Skeletal muscle cell (primary cell): ENCODE measurements at places on chromosomes 3 and 15.
A peak's percentile ranks its signal among the peaks of the same experiment; 100 is the strongest.

DNA sequence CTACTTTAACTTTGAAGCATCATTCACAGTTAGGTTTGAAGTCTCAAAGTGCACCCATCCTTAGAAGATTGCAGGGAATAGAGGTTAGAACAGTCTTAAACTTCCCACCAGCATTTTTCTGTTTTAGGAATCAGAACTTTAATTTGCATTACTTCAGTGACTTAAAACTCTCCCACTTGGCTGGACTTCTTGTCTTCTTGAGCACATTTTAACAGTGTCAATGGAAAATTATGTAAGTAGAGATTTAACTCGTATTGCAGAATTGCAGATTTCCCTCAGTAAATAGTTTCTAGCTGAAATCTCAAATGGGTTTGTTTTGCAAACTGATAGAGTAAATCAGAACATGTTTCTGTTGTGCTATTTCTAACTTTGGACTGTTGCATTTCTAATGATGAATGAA is 369.6 kb downstream of the OTOL1 start:
- no peak for DNase-seq

DNA sequence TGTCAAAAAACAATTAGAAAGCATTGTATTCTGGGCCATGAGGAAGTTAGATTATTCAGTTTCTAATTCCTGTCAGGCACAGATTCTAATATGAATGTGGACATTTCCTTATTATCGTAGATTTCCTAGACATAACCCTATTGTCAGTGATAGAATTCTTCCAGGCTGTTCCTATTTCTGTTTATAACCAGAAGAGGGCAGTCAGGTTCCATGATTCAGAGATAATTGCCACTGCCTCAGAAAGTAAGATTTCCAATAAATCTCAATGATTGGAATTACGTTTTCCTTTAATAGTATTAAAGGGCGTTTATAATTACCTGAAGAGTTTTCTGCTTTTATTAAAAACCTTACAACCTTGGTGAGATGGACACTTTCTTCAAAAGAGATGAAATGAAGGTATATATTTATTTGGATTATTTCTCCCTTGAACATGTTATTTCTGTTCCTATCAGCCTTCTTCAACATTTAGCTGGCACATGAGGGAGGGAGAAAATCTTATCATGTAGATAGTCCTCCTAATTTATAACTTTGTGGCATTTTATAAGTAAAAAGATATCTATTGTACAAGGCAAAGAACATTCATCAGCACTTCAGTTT is 439.2 kb downstream of the MCTP2 start:
- DNase-seq, result no peak

GRCh38 chr3:161682715-161683114 is 186.1 kb downstream of the OTOL1 start:
- no peak for DNase-seq

- DNase-seq, result no peak
Observed at GRCh38 chr3:25288413-25288812, 139.7 kb upstream of the RARB start.

DNA sequence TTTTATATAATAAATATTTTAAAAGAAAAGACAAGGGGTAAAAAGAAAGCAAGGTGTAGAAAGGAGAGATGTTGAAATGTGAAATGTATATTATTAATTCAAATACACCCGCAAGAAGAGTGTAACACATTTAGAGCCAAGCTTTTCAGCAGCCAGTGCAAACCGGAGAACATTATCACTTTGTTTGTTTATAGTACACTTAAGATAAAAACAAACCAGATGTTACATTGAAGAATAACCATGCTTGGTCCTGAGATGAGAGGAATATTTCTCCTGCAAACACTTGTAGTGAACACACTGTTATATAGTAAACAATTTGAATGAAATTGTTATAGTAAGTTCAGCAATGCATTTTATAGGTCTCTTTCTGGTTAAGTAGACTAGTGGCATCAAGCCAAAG is 1441.5 kb downstream of the OTOL1 start:
- DNase-seq, result no peak

- peak; percentile 6 for DNase-seq
Observed at GRCh38 chr15:25372298-25372697, 66.5 kb downstream of the UBE3A start.

DNA sequence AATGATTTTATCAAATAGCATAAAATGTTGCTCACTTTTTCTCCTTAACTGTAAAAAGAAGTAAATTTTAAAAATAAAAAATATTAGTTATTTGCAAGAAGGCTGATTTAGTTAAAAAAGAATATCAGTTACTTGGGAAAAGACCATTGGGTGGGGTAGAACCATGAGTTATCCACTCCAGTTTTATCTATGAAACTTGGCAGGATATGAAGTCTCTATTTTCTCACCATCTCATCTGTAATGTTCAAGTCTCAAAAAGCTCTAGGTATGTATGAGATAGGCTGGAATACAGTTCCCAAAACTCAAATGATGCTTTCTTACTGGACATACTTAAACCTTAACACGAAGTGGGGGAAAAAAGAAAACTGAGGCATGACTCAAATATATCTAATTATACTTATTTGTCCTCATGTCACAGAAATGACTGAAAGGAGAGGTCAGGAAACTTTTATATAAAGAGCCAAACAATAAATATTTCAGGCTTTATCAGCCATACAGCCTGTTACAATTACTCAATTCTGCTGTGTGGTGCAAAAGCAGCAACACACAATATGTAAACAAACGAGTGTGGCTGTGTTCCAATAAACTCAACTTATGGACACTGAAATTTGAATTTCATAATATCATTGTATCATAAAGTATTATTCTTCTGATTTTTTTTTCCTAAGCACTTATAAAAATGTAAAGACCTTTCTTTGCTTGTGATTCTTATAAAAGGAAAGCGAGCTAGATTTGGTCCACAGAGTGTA is 131.8 kb downstream of the TBL1XR1 start:
- no peak for DNase-seq

DNA sequence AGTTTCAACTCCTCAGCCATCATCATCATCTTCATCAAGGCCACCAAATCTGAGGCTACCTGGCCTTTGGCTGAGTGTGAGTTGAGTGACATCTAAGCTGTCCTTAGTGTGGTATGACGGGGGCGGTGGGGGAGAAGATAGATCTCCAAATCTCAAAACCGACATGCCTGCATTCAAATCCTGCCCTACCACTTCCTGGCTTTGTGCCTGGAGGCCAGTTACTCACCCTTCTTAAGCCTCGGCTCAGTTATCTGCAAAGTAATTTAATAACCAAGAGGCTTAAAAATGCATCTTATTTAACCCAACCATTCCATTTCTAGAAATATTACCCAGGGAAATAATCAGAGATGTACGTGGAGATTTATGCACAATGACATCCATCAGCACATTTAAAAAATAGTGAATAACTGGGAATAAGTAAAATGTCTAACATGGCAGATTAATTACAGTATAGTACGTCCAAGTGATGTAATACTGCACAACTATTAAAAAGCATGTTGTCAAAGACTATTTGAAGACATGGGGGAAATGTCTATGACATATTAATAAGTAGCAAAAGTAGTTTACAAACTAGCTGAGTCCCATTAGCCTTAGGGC is 167.4 kb downstream of the NTRK3 start:
- DNase-seq, result no peak

DNA sequence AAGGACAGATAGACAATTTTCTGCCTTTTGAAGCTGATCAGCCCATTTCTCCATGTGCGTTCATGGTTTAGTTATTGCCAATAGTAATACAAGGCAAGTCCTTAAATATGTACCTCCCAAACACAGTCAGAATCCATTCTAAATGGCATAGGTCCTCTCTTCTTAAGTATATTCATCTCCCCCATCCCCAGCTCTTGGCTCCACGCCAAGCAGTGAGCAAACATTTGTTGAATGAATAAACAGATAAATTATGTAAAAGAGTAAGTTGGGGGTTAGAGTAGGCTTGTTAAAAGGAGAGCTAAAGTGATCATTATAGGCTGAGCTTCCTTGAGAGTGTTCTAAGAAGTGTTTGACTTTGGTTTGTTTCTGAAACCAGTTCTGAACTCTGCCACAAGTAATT is 241.3 kb downstream of the ITPR1 start:
- no peak for DNase-seq

DNA sequence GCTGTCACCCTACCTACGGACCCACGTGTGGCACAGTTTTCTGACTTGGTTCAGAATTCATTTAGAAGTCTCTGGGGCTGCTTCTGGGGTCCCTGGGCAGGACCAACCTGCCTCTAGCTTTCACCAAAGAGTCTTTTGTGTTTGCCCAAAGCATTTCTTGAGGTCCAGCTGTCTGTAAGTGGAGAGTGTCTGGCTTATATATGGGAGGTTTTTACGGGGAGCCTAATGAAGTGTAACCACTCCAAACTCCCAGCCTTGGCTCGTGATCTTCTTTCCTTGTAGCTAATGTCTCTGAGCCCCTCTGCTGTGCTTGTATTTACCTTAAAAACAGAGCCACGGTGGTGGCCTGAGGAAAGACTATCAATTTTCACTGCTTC is 109.0 kb upstream of the CTDSPL start:
- no peak for DNase-seq

- DNase-seq, result no peak
Observed at GRCh38 chr15:98966091-98966787, 41.4 kb downstream of the PGPEP1L start.

DNA sequence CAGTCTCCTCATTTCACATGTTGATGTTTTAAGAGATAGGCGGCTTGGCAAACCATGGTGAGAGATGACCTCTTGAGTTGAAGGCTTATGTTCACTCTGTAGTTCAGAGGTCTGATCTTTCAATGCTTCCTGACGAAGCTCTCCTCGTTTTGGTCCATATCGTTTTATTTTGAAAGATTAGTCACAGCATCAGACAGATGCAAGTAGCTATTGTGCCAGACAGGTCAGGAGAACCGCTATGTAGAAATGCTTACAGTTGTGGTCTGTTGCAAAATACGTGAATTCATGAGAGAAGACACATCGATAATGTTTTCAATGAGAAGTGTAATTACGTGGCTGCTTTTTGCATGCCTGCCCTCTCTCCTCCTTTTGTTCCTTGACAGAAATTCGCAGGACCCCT is 47.5 kb downstream of the CHL1 start:
- no peak for DNase-seq

DNA sequence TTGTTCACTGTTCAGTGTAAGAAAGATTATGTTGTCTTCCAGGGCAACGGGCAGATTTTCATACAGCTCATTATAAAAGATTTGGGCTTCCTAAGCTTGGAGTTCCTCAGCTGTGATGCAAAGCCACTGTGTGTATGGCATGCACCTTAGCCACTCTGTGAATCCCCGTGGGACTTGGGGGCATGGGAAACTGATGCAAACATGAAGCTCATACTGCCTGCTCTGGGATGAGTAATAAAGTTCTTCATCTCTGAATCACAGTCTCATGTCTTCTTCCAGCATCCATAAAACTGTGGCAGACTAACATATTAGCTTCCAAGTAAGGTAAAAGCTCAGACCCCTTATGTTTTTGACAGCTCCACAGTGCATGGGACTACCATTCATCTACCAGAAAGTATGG is 154.3 kb upstream of the RORA start:
- DNase-seq, result peak; percentile 97
